ENCODE measurements at places on chromosomes 1 and 21. TPM values are rescaled to one million over a fixed set of nuclear protein-coding genes. Genes with fewer than 3 reads are reported as not detected.
A peak's percentile ranks its signal among the peaks of the same experiment; 100 is the strongest.

DNA sequence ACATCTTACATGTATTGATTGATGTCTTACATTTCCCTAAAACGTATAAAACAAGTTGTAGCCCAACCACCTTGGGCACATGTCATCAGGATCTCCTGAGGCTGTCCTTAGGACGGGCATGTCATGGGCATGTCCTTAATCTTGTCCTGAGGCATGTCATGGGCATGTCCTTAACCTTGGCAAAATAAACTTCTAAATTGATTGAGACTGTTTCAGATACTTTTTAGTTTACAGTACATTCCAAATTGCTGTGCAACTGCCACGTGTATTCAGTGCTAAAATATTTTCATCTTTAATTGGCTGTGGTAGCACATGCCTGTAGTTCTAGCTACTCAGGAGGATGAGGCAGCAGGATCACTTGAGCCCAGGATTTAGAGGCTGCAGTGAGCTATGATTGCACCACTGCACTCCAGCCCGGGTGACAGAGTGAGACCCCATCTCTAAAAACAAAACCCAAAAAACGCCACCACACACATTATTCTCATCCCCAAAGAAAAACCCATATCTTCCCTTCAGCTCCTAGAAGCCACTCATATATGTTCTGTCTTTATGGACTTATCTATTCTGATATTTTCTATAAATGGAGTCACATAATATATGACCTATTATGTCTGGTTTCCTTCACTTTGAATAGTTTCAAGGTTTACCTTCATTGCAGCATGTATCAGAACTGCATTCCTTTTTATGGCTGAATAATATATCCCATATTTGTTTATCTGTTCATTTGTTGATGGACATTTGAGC is 96.0 kb upstream of the BTG3 start:
- peak; percentile 10 for ATAC-seq

Gene GBP7
- not detected for total RNA-seq

Gene APOBEC4
- total RNA-seq: not detected

DNA sequence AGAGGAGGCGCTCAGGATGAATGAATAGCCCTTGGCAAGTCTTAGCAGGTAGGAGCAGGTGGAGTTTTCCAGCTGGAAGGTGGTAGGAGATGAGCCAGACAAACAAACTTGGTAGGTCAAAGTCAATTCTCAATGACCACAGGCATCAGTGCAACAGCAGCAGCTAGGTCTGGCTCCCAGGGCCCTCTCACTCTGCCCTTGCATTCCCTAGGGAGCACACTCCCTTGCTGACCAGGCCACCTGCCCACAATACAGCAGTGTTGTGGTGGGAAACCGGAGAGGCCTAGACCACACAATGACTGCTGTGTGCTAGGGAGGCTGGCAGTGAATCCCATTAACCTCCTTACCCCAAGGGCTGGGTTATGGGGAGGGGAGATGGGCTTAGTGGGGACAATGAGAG is 13.0 kb upstream of the PAQR6 start:
- no peak for ATAC-seq

DNA sequence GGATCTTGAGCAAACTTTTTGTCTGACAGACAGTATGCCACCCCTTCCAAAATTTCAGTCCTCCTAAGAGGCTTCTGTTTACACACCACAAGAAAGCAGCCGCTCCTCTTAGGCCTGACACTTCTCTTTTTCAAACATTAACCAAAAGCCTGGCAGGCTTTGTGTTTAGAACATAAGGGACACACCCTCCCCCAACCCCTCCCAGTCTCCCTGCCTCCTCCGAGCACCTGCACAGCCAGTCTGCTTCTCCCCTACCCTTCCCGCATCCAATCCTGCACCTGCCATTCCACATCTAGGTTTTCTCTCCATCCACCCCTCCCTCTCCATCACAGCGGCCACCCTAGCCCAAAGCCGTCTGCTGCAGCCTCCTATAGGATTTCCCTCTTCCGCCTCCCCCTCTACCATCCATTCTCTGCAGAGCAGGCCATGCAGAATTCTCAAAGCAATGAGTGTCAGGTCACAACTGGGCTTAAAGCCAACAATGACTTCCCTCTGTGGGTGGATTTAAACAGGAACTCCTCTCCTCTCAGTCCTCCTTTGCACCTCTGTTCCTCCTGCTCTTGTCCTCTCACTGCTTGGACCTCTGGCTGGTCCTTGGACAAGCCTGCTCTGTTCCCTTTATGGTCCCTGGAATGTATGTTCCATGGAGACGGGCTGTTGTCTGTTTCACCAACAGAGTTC is 478.2 kb downstream of the NPHP4 start:
- no peak for ATAC-seq

- no peak for ATAC-seq
These were observed 595.6 kb upstream of the PKN2 start for GRCh38 chr1:88088481-88088880.

DNA sequence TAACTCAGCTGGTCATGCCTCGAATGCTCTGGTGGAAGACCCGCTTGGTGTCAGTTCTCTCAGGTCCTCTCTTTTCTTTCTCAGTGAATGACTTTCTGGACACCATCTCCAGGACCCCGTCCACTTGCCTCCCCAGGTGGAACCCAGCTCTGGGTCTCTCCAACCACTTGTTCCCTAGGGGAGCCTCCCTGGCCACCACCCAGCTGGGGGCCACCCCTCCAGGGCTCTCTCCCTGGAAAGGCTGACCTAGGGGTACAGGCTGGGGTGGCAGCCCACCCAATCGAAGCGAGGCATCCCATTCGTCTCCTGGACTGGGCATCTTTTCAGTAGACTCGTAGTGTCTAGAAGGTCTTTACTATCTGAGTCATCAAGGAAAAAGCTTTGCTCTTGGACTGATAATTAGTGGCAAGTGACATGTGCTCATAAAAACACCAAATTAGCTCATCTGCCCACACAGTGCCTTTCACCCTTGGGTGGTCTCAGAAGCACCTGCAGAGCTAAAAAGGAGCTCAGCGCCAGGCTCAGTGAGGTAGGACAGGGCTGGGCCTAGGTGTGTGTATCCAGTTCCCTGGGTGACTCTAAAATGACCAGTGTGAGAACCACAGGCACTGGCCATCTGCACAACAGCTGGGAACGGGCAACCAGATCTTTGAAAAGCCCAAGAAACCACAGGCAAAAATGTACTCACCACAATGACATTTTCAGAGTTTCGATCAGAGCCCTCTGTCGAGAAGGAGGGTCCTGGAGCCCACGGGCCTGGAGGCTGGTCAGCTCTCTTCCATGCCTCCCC is 2.4 kb upstream of the PDXK start:
- no peak for ATAC-seq

DNA sequence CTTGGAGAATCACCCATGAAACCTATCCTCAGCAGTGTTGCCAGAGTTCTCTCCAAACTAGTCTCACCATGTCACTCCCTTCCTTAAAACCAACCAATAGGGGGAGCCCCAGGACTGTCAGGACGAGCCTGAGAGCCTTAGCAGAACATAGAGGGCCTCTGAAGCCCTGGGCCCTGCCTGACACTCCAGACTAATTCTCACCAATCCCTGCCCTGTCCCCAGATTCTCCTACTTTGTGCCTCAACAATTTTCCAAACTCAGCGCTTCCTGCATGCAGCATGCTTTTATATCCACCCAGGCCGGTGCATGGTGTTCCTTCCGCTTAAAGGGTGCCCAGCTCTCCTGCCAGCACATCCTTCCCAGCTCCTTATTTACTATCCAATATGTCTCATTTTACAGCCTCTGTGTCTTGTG is 42.7 kb downstream of the HSD3B1 start:
- ATAC-seq: no peak

DNA sequence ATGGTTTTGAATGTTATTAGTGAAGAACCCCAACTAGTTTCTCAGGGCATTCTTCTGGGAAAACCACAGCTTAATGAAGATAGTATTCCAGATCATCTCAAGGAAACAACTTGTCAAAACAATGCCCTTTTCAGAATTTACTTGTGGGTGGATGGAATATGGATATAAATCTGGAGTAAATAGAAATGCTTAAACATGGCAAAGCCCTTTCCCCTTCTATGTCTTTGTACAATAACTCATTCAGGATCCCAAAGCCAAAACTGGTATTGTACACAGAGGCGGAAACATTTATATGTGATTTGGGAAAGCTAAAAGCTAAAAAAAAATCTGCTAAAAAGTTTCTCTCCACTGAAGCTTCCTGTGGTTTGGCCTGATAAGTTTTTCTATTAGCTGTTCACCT is 55.5 kb upstream of the RGS5 start:
- ATAC-seq: no peak

DNA sequence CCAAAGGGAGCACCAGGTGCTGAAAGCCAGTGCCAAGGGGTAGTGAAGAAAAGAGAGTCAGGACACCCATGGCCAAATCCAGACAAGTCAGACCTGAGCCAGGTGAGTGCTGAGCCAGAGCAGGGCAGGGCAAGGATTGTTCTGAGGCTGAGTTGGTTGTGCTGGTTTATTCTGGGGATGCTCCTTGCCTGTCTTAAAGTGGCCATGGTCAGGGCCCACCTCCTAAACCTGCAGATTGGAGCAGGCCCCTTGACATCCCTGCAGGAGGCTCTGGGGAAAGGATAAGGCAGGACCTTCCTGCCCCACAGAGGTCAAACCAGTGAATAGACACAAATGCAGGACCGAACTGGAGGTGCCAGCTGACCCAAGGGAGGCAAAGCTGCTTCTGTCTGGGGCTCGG is 138.4 kb downstream of the HIVEP3 start:
- no peak for ATAC-seq

Gene CA6
- total RNA-seq: 2.2 TPM

Gene DHX9
- 136 TPM for total RNA-seq

Gene CNTN2
- not detected for total RNA-seq

GRCh38 chr1:36576118-36576517 is 93.4 kb upstream of the CSF3R start:
- peak; percentile 59 for ATAC-seq
